IPS-NIHi11 (cell line): ENCODE measurements at places on chromosomes 2 and 18.

GRCh38 chr18:59222341-59222740 is 2.4 kb downstream of the GRP start:
- DNase-seq: no peak

GRCh38 chr2:42046819-42047487 is 868 bp upstream of the PKDCC start:
- peak; percentile 68 for DNase-seq

- DNase-seq: no peak
Measured at GRCh38 chr18:30588673-30589164, 453.8 kb downstream of the DSC3 start.

GRCh38 chr2:121038891-121039616 is 245.9 kb downstream of the TFCP2L1 start:
- DNase-seq: peak; percentile 50

- DNase-seq: no peak
Measured at GRCh38 chr2:19575641-19576040, 217.2 kb upstream of the OSR1 start.

GRCh38 chr2:54581326-54582039 is 125.4 kb downstream of the SPTBN1 start:
- DNase-seq: no peak

- no peak for DNase-seq
Measured at GRCh38 chr2:61950571-61951315, 45.3 kb downstream of the COMMD1 start.

DNA sequence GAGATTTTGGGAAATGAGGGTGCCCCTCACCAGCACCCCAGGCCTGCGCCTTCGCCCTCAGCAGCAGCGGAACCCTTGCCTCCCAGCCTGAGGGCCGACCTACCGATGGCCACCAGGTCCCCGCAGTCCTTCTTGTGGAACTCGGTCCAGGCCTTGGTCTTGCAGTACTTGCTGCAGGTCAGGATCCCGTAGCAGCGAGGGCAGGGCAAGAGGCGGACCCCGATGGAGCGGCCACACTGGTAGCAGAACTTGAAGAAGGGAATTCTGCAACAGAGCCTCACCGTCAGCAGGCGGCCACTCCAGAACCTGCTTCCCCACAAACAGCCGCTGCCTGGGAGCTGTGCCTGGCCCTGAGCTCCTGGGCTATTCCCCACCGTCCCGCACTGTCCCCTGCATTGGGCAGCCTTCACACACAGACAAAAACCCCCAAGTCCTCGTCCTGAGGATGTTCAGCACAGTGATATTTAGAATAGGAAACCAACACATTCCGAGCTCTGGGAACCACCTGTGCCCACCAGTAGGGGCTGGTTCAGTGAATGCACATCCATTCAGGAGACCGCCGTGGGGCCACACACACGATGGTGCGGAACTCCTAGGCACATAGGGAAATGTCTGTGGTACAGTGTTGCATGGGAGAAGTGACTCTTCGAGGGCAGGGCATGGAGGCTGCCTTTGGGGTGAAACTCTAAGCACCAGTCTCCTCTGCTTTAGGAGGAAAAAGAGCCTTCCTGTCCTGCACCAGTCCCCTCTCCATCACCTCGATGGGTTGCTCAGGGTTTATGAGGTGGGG is 45.6 kb downstream of the GPC1 start:
- peak; percentile 4 for DNase-seq
